Upper lobe of left lung (tissue), 6 donors: ENCODE measurements at places on chromosomes 5 and 9. TPM values are rescaled to one million over a fixed set of nuclear protein-coding genes. Genes with fewer than 3 reads are reported as not detected.

The SLC34A3 gene
- not detected for total RNA-seq

The SPAG8 gene
- 2.5 TPM for total RNA-seq

DNA sequence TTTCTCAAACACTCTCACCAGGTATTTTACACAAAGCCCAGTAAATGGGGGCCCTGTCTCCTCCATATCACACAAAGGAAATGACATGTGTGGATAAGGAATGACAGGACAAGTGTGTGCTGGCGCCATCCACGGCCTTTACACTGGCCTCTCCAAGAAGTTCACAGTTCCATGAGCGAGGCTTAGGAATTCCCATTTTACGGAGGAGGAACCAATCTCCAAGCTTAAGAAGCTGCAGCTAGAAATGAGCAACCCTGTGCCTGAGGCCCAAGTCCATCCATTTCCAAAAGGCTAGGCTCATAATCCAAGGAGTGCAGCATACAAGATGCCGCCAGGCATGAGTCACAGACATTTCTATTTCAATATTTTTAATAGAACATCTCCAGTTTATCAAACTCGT lies 203.4 kb downstream of the AUH start:
- H3K27me3 ChIP-seq: no peaks in the 10 kb centered on the region
- peaks cover 33% of the 10 kb centered on the region for H3K4me1 ChIP-seq
- no peaks in the 10 kb centered on the region for H3K36me3 ChIP-seq
- H3K27ac ChIP-seq: no peak overlapping the region
- no peak for DNase-seq

- no peaks in the 10 kb centered on the region for H3K36me3 ChIP-seq
- H3K4me3 ChIP-seq: no peak overlapping the region
- H3K27ac ChIP-seq: no peak overlapping the region
- H3K27me3 ChIP-seq: no peaks in the 10 kb centered on the region
- H3K4me1 ChIP-seq: no peaks in the 10 kb centered on the region
These were observed 17.0 kb upstream of the RPS23 start for GRCh38 chr5:82295144-82295543.

The RUSC2 gene
- 24.6 TPM for total RNA-seq
